ENCODE measurements at places on chromosomes 1 and 21.
A peak's percentile ranks its signal among the peaks of the same experiment; 100 is the strongest.

GRCh38 chr1:63575340-63575826 is 17.8 kb upstream of the PGM1 start:
- DNase-seq = no peak

- DNase-seq = no peak
These were observed 179.4 kb upstream of the SGIP1 start for GRCh38 chr1:66354311-66355201.

DNA sequence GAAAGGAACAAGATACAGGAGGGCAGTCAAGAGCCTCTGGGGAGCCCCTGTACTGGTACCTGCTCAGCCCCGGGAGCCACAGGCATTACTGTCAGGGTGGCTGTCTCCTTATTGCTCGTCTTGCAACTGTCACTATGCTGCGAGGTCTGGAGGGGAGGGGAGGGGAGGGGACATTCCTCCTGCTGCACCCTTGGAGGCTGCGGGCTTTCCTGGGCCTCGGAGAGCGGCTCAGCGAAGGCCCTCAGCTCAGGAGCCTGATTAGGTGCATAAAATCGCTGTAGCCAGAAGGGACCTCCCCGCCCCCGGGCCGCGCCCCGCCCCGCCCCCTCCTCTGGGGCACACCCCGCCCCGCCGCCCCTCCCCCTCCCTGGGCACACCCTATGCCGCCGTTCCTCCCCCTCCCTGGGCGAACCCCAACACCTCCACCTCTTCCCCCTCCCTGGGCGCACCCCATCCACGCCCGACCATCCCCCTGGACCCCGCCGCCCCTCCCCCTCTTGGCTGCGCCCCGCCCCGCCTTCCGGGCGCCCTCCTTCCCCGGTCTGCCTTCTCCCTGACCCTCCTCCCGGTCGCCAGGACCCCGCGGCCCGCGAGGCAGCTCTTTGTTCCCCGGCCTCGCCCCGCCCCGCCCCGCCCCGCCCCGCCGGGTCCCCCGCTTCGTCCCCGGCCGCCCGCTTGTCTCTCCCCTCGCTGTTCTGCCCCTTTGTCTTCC is 35.5 kb downstream of the CACHD1 start:
- peak; percentile 52 for DNase-seq

- DNase-seq = no peak
These were observed 2128.9 kb downstream of the MRPL39 start for GRCh38 chr21:23478381-23478780.

DNA sequence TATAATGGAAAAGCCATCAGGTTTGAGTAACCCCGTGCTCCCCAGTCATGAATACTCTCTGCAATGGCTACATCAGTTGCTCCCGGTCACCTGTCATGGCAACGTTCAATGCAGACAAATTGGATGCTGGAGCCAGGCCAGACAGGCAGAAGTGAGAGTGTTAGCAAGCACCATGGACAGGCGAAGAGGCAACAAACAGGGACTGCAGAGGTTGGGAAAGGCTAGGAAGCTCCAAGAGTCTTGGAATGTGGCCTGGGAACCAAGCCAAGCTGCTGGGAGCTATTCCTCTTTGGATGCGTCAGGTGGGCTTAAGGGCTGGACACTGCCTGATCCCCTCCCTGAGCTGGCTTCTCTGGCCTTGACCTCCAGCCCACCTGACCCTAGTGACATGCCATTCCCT is 102.9 kb downstream of the ACTL8 start:
- no peak for DNase-seq

DNA sequence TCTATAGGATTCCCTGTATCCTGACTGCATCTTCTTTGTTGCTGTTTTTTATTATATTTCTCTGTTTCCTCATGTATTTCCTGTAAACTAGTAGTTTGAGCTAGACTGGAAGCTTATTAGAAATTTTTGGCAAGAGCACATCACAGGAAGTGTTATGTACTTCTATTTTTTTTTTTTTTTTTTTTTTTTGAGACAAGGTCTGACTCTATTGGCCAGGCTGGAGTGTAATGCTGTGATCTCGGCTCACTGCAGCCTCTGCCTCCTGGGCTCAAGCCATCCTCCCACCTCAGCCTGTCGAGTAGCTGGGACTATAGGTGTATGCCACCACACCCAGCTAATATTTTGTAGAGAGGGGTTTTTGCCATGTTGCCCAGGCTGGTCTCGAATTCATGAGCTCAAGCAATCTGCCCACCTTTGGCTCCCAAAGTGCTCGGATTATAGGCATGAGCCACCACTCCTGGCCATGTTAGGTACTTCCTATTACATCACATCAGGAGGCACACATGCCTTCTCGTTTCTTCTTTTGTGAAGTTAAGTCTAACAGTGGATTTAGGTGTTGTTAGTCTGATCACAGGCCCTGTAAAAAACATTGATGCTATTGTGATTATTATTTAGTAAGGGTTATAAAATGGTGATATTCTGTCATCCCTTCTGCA is 12.5 kb downstream of the C1orf21 start:
- DNase-seq = no peak

GRCh38 chr21:26224366-26224765 is 53.8 kb upstream of the APP start:
- DNase-seq = no peak

- no peak for DNase-seq
These were observed 64.9 kb downstream of the SLC45A1 start for GRCh38 chr1:8382608-8383505.

GRCh38 chr1:119254067-119254720 is 113.7 kb upstream of the WARS2 start:
- DNase-seq = no peak

DNA sequence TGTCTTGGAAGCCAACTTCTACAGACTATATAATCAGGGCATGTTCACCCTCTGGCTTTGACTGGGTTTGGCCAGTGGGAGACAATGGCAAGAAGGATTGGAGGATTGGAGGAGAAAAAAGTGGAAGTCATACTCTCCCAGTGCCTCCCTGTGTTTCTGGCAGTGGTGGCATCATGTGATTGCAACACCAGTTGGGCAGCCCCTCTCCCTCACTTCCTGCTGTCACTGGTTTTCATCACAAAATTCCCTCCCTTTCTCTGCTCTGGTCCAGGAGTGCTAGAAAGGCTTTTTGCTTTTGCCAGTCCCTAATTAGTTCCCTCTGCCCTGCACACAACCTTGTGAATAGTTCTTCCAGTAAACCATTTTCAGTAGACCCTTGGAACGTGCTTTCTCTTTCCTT is 3.7 kb upstream of the QSOX1 start:
- peak; percentile 44 for DNase-seq

DNA sequence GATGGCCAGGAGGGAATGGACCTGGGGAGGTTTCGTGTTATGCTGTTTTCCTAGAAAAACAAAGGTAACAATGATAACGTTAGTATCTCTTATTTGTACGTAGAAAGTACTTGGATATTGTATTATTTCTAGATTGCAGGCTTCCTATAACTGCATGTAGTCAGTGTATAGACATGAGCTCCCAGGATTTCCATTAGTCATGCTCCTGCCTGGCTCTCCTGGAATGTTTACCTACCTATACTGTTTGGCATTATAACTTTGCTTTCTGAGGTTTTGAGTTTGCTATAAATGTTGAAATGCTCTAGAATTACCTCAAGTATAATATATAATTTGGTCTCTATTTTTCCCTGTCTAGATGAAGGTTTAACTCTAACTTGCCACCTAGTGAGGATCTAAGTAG is 66.1 kb downstream of the TTC3 start:
- DNase-seq = no peak

- no peak for DNase-seq
These were observed 303.1 kb downstream of the CTH start for GRCh38 chr1:70714149-70714548.

GRCh38 chr1:157948312-157949073 is 45.0 kb upstream of the KIRREL1 start:
- peak; percentile 12 for DNase-seq

GRCh38 chr1:157147906-157148700 is 9.9 kb upstream of the ETV3 start:
- no peak for DNase-seq

DNA sequence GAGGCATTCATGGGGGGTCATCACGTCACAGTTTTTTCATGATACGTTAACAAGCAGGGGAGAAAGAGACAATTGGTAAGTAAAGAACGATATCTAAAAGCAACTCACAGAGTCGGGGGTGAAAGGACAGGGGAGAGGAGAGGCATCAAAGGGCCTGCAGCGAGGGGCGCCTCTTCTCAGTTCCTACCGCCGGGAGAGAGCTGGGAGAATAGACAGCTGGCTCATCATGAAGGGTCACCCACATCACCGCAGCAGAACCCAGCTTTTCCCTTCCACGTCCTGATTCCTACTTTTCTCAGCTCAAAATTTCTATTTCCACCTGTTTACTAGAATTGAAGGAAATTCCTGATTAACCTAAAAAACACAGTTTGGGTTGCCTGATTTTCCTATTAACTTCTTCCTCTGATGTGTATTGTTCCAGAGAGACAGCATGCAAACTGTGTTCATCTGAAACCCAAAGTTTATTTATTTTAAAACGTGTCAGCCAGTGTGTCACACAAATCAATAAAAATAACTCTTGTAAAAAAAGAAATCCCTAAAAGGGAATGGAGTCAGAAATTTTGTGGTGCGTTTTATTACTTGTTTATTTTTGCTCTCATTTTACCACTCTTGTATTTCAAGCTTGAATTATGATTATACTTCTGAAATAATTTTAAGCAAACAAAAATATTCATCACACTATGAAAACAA is 75.4 kb downstream of the SLC25A24 start:
- DNase-seq = no peak

- DNase-seq = no peak
These were observed 17.7 kb downstream of the ZNF362 start for GRCh38 chr1:33273961-33274371.

- DNase-seq = no peak
These were observed 44.8 kb downstream of the BACH1 start for GRCh38 chr21:29343519-29343918.

DNA sequence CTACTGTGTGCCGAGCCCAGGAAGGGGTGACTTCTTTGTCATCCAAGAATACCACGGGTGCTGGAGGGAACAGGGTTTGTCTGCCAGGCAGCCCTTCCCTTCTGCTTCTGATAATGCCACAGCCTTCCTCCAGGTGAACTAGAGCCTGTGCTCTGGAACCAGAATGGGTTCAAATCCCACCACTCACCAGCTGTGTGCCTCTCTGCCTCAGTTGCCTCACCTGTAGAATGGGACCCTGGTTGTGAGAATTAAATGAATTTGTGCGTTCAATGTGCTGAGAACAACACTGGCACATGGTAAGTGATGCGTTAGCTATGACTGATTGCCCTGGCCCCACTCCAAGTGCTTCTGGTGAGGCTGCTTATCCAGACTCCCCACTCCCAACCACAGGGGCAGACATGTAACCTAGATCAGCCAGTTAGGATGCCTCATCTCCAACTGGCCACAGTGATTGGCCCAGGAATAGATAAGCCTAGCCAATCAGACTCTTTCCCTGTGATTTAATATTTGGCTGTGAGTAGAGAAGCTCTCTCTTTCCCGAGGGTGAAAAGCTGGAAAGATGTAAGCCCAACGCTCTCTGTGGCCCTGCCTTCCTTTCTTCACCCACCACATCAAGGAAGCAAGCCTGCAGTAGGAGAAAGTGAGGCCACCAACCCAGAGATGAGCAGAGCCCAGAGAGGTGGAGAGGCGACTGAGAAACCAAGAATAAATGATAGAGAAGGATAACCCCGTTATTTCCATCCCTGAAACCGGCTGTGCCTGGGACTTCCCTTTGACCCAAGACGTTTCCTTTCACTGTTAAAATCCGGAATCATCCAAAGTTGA is 20.8 kb upstream of the LAPTM5 start:
- DNase-seq = no peak

- no peak for DNase-seq
These were observed 41.6 kb downstream of the ABCA4 start for GRCh38 chr1:94079080-94079940.

GRCh38 chr21:41678924-41679318 is 87.9 kb downstream of the RIPK4 start:
- DNase-seq = peak; percentile 85

GRCh38 chr1:203621559-203622262 is 4.9 kb upstream of the ATP2B4 start:
- no peak for DNase-seq

GRCh38 chr21:36126208-36126565 is 8.7 kb upstream of the CBR3 start:
- DNase-seq = no peak

DNA sequence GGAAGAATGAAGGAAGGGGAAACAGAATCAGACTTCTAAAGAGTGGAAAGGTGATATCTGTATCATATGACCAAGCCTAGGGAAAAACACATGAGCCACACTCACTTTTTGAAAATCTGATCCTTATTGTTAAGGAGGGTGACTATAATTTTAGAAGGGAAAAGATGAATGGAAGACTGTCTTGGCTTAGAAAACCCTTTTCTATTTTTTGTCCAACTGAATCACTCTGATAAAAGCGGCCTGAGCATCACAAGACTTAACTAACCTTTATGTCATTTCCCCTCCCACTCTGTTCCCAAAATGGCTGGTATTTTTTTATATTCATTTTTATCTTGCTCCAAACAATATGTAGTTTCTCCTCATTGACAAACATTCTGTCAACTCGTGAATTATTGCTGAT is 169.8 kb downstream of the C1orf21 start:
- no peak for DNase-seq

GRCh38 chr1:15952317-15953258 is 23.3 kb downstream of the ZBTB17 start:
- DNase-seq = peak; percentile 57

GRCh38 chr1:89641781-89642180 is 8.9 kb downstream of the LRRC8C start:
- DNase-seq = no peak

DNA sequence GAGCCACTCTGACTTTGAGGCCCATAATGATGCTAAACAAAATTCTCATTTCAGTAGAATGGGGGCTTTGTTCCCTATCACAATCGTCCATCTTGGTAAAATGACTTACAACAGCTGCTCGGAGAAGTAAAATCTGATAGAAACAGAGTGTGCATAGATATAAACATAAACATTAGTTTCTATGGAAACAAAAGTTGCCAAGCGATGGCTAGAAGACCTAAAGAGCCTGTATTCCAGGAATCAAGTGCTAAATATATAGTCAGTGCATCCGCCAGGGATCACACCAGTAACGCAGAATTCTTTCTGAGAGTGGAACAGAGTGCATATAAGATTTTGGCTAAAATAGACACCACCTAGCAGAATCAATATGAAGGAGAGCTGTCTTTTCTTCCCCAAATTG is 91.2 kb upstream of the KAZN start:
- DNase-seq = no peak

- no peak for DNase-seq
These were observed 5.4 kb upstream of the RPS6KA1 start for GRCh38 chr1:26524181-26524580.

DNA sequence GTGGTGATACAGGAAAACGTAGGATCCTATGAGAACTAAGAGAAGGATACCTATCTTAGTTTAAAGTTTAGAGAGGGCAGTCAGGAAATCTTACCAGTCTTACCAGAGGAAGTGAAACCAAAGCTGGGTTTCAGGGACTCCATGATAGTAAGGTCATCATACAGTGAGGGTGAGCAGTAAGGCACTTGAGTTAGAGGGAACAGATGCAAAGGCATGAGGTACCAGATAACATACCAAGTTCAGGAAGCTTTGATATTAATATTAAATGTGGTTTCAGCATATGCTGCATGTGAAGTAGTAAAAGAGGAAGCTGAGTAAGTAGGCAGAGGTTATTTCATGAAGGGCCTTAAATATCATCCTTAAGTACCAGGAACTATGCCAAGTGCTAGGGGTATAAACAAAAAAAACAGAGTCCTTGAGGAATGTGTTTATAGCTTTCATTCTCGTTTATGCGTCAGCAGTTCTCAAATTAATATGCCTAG is 16.9 kb downstream of the ATG4C start:
- DNase-seq = peak; percentile 31
